Fibroblast of the aortic adventitia (primary cell): ENCODE measurements at places on chromosomes 16 and 17. TPM values are rescaled to one million over a fixed set of nuclear protein-coding genes. Genes with fewer than 3 reads are reported as not detected.

DNA sequence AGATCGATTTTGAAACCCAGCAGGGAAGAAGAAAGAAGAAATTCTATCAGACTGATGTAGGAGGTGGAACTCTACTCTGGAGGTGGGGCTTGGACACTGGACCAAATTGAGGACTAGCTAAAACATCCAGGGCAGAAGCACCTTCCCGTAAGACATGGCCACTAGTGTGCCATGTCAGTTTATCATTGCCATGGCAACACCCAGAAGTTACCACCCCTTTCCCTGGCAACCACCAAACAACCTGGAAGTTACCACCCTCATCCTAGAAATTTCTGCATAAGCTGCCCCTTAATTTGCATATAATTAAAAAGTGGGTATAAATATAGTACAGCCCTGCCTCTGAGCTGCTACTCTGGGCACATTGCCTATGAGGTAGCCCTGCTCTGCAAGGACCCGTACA is 66.7 kb downstream of the NACA2 start:
- no peak for DNase-seq

DNA sequence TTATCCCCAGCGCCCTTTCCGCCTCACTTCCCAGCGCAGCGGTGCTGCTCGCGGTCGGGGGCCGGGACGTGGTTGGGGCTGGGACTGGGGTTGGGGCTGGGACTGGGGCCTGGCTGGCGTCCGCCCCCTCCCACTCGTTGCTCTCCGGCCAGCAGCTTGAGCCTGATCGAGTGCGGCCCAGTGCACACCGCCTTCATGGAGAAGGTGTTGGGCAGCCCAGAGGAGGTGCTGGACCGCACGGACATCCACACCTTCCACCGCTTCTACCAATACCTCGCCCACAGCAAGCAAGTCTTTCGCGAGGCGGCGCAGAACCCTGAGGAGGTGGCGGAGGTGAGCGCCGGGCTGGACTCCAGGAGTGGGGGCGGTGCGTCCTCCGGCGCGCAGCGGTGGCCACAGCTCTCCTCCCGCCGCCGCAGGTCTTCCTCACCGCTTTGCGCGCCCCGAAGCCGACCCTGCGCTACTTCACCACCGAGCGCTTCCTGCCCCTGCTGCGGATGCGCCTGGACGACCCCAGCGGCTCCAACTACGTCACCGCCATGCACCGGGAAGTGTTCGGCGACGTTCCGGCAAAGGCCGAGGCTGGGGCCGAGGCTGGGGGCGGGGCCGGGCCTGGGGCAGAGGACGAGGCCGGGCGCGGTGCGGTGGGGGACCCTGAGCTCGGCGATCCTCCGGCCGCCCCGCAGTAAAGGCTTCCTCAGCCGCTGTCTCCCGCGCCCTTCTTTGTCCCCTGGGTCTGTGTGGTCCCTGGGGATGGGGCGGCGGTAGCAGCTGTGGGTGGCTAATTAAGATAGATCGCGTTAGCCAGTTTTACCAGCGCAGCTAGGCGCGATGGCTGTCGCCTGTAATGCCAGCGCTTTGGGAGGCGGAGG is 1.8 kb downstream of the HSD17B1 start:
- DNase-seq, result peak; percentile 68

DNA sequence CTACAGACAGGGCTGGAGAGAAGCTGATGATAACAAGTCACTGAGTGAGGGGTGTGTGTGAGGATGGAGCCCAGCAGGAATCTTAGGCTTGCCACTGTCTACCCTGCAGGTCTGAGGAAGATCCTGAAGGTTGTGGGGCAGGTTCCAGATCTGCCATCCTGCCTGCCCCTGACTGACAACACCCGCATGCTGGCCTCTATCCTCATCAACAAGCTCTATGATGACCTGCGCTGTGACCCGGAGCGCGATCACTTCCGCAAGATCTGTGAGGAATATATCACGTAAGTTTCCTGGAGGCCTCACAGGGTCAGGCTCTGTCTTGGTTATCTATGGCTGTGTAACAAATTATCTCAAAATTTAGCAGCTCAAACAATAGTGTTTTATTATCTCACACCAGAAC is 16.3 kb downstream of the UNC45B start:
- no peak for DNase-seq

DNA sequence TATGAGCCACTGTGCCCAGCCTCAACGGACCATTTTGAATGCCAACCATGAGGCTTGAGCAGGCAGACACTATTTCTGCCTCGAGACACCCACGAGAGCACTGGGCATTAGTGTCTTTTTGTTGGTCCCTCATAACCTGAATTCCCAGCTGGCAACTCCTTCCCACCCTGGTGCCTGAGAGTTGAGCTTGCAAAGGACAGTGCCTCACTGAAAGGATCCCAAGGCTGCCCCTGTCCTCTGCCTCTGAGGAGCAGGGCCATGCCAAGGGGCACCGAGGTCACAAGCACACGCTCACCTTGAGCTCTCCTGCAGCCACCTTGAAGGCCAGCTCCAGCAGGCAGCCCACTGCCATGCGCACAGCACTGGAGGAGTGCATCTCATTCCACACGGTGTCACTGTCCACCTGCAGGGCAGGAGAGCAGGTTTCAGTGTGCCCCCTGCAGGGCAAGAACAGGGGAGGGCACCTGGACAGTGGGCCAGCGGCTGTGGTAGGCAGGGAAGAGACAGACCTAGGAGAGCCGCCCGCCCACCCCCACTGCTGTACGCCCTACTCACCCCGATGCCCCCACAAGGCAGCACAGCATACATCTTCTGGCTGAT is 12.8 kb downstream of the G6PC3 start:
- DNase-seq, result no peak

GRCh38 chr16:87664792-87665191 is 62.5 kb downstream of the JPH3 start:
- no peak for DNase-seq

- DNase-seq, result no peak
Measured at GRCh38 chr17:49229076-49229804, 1.3 kb downstream of the PHOSPHO1 start.

GRCh38 chr17:62715882-62716390 is 88.5 kb downstream of the MRC2 start:
- no peak for DNase-seq

GRCh38 chr16:89320782-89321501 is 103.4 kb downstream of the ZNF778 start:
- peak; percentile 71 for DNase-seq

DNA sequence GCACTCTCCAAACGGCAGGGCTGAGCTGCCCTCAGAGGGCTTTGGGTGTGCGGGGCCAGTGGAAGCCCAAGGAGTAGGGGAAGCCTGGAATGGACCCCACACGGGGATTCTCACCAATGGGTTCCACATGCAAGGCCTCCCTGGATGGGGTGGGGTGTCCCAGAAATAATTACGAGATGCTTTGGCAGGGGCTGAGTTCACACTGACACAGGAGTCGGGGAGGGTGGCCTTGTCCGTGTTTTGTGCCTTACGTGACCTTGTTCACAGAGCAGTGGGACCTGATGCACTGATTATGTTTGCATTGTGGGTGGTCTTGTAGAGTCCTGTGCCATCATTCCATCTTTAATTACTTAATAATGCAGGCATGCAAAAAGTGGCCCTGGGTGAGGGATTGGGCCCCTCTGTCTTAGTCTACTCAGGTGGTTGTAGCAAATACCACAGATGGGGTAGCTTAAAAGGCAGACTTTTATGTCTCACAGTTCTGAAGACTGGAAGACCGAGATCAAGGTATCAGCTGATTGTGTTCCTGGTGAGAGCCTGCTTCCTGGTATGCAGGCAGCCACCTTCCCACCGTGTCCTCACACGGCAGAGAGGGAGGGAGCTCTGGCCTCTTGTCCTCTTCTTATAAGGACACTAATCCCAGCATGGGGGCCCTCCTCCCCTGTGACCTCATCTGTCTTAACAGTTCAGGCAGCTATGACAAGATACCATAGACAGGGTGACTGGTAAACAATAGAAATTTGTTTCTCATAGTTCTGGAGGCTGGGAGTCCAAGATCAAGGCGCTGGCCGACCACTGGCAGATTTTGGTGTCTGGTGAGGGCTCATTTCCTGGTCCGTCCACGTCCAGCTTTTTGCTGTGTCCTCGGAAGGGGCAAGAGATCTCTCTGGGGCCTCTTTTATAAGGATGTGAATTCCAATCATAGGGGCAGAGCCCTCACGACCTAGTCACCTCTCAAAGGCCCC is 239.4 kb downstream of the IRF8 start:
- no peak for DNase-seq

DNA sequence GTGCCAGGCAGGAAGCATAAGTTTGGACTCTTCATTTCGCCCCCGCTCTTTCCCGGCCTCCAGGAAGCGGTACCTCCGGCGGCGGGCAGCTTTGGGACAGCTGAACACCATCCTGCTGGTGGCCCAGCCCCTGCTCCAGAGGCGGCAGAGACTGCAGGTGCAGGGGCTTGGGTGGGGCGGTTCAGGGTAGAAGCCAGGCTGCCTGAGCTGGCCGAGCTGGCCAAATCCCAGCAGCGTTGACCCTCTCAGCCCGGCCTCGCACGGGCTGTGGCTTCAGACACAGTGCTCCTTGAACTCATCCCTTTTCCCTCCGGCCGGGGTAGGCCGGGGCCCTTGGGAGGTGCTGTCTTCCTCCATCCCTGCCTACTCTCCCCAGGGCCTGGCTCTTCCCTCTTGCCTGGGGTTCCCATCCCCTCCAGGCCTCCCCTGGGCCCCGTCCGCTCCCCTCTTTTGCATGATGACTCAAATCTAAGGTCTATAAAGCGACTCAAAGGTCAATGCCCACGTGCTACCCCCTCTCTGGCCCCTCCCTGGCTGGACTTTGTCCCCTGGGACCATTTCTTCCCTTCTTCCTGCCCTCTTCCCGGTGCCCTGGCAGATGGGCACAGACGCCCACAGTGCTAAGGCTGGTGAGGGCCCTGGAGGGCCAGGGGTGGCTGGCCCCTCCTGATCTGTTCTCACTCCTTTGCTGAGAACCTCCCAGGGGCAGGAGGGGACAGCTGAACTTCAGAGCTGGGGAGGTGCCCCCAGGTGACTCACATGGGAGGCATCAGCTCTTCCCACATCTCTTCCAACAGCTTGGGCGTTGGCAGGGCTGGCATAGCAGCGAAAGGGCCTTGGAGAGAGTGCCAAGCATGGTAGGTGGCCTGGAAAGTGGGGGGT is 22.7 kb downstream of the MYO15B start:
- DNase-seq, result no peak

DNA sequence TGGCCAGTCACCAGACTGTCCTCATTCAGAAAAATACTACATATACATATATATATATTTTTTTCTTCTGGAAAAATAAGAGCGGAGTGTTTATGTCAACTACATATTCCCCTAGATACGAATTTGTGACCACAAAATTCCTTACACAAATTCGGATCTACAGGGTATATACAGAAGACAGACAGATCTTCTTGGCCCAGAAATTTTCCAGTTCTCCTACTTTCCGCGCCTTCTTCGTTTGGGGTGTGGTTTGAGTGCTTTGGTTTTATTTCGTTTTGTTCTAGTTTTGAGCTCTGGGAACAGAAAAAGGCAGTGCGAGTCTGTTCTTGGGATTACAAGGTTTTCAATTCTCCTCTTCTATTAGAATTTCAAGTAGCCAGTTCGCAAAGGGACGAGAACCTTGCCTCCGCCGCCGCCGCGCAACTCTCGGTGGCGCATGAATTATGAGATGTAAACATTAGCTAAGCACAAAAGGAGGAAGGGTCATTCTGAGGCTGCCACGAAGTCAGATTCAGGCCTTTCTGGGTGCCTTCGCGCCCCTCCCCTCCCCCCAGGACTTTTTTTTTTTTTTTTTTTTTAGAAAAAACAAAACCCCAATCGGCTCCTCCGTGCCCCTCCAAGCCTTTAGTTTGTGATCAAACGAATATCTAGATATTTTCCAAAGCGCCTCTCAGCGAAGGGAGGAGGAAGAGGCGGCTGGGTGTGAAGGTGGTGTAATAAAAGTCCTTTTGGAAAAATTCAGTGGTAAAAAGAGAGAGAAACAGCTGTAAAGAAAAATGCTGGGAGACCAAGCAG is 1.8 kb upstream of the HOXB4 start:
- DNase-seq, result peak; percentile 65

DNA sequence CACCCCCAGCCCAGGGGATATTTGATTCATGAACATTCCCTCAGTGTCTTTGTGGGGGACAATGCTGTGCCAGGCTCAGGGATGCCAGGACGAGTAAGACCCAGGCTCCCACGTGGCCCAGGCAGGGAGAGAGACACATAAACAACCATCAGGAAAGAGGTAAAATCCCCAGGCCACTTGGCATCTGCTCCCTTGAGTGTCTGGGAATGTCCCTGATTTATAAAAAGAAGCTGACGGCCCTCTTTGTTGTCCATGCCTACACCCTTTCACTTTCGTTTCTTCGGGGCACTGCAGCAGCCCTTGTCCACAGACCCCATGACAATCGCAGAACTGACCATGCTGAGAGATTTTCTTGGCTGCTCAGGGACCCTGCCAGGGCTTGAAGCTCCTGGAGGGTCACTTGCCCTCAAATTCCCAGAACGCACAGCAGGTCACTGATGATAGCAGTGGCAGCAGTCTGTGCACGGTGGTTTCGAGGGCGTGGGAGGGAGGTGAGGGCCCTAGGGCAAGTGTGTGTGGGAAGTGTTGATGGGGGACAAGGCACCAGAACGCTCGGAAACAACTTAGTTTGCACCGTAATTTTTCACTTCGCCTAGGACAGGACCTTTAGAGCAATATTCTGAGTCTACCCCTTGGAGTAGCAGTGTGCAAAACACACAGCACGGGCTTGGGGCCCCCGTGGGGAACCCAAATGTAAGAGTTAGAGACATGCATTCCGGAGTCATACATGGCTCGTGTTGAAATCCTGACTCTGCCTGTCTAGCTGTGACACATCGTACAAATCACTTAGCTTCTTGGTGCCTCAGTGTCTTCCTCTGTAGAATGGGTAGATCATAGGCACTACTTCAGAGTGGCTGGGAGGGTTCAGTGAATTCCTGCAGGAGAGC is 4.7 kb downstream of the NOD2 start:
- peak; percentile 40 for DNase-seq

DNA sequence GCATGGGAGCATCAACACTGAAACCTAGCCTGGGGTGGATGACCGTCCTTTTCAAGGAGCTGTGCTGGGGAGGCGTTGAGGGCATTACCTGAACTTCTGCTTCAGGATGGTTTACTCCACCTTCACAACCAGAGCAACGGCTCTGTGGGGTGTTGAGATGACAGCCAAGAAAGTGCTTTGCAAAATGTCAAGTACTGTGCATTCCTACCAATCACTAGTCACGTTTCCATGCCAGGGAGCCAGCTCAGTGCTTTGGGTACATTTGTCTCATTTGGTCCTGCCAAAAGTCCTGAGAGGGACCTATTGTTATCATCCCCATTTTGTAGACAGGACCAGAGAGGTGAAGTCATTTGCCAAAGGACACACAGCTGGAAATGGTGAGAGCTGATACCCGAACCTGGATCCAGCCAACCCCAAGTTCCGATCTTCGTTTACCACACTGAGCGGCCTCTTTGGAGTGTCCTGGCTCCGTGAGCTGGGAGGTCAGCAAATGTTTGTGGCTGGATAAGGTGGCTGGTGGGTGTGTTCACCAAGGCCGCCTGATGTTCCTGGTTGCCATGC is 61.6 kb downstream of the IRF8 start:
- no peak for DNase-seq

- DNase-seq, result no peak
Measured at GRCh38 chr17:69508814-69509213, 94.3 kb downstream of the MAP2K6 start.

- no peak for DNase-seq
Measured at GRCh38 chr17:51455931-51456330, 195.6 kb downstream of the UTP18 start.

ACE gene
- total RNA-seq, result 16.9 and 24.3 TPM in 2 replicates

PVALEF gene
- total RNA-seq, result not detected in 2 replicates

ELAC2 gene
- 13.2 and 60.6 TPM in 2 replicates for total RNA-seq

SEPTIN1 gene
- total RNA-seq, result 0.09 TPM in 1 of 2 replicates, not detected in the other

SEC14L5 gene
- total RNA-seq, result 1.2 and 3.0 TPM in 2 replicates

SLX4 gene
- total RNA-seq, result 4.3 and 7.0 TPM in 2 replicates

KRTAP4-4 gene
- not detected in 2 replicates for total RNA-seq

RAP1GAP2 gene
- total RNA-seq, result 1.5 and 5.0 TPM in 2 replicates
